ENCODE measurements at places on chromosomes 6 and 20.

DNA sequence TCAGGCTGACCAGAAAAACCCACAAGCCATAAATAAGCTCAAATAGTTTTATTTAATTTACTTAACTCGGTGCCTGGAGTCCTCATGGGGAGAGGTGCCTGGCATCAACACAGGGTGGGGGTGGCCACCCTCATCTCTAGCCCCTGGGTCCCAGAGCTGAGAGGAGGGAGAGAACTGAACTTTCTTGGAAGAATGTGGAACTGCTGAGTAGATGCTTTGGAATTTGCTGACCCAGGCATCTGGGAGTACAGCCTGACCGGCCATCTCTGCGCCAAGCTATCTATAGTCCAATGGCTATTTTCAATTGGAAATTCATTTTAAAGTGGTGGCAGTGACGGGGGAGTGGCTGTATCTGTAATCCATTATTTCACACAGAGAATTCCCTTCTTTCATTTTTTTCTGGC lies 104.8 kb downstream of the CDH26 start:
- no peak for DNase-seq

GRCh38 chr6:160457823-160458222 lies 109.6 kb downstream of the SLC22A3 start:
- no peak for DNase-seq

GRCh38 chr6:43800298-43800623 lies 30.2 kb downstream of the VEGFA start:
- DNase-seq, result no peak

DNA sequence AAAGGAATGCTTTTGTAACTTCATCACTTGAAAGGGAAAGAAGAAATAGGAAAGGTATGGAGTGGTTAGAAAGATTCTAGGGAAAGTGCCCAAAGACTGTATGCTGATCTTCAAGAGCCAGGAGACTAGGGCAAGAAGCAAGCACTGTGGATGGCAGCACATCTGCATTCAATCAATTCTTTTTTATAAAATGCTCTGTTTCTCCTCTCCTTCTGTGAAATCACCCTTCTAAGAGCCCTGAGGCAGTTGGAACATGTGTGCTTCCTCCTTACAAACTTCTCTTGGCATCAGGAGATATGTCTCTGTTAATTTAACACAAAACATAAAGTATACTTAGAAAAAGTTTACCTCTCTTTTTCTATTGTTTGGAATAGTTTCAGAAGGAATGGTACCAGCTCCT lies 1162.2 kb upstream of the GJE1 start:
- DNase-seq, result no peak

GRCh38 chr6:135269481-135269891 lies 88.4 kb downstream of the MYB start:
- DNase-seq, result no peak

- no peak for DNase-seq
Measured at GRCh38 chr6:169366258-169366901, 112.7 kb upstream of the THBS2 start.

DNA sequence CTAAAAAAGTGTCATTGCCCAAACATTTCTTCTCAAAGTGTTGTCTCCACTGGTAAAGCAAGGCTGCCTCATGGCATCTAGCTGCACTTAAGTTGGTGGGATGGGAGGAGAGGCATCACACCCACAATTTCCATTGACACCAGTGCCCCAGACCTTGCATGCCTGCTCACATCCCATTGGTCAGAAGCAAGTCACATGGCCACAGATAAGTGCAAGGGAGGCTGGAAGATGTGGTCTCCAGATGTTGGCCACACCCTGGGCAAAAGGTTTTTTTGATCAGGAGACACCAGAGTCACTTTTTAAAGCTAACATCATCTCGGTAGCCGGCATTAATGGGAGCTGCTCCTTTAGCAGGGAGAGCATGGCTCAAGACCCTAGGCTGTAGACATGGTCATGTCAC lies 157.1 kb upstream of the CST7 start:
- no peak for DNase-seq

DNA sequence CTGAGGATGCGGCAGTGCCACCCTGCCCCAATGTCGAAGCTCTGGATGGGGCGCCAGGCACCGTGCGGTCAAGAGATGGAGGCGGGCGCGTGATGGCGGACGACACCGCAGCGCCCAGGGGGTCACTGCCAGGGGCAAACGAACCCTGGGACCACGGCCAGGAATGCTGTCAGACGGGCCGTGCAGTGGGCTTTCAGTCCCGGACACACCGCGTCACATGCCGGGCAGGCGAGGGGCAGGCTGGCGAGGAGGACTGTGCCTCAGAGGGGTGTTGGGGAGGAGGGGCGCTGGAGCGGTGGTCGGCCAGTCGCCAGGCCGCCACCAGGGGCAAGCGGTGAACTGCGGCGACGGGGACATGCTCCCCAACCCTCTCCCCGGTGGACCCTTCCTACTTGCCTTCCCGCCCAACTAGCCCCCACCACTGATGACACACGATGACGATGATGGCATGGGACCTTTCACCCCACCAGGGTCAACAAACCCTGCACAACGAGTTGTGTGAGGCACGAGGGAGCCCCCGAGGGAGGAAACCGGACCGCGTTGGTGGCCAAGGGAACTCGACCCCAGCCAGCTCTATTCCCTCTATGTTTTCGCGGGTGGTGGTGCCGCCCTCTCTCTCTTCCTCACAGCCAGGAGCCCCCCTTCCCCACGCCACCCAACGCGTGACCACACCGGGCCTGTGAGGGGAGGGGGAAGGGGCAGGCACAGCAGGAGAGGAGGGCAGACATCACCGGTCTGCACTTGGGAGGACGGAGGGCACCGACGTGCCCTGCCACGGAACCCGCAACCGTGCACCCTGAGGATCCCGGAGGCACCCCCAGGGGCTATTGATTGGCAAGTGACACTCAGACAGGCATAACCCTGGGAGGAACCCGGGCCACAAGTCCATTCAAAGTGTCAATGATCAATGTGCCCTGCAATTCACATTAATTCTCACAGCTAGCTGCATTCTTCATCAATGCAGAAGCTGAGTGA lies 1960.9 kb upstream of the DEFB115 start:
- DNase-seq, result no peak

DNA sequence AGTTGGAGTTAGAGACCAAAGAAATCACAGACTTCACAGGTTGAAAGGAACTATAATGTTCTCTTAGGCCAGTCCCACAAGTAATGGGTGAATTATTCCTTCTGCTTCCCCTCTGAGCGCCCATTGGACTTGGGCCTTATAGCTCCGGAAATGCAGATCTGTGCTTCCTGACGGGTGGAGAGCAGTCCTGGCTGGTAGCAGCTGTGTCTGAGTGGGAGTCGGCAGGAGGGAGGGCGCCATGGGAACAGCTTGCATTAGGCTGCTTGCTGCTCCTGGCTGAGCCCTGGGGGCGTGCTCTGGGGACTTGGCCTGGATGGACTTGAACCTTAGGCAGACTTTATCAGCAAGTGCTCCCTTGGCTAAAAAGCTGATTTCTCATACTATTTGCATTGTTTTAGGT lies 18.4 kb upstream of the NUP153 start:
- DNase-seq, result no peak

- no peak for DNase-seq
Measured at GRCh38 chr6:52511572-52512151, 65.2 kb downstream of the TRAM2 start.

GRCh38 chr6:63214816-63215215 lies 3.5 kb downstream of the FKBP1C start:
- no peak for DNase-seq

GRCh38 chr6:44266347-44266746 lies 996 bp upstream of the NFKBIE start:
- no peak for DNase-seq
